Renal cortex interstitium (tissue), 15 donors: ENCODE measurements at places on chromosomes 2 and 18.

GRCh38 chr2:78992807-78993517 lies 32.5 kb upstream of the REG3G start:
- no peak for DNase-seq

DNA sequence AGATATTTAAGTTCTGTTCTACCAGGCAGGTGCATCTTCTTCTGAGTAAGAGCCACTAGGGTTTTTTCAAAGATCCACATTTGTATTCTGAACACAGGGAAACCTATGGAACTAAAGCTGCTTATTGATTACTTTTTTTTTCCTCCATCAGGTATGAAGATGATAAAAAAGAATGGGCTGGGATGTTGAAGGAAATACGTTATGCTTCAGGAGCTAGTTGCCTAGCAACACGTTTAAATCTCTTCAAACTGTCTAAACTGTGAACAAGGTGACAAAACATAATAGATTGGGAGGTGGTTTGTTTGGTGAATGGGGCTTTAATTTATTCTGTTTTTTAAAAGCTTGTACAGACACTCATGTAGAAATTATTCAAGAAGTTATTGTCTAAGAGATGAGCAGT lies 15.9 kb downstream of the KLHL41 start:
- DNase-seq = no peak

GRCh38 chr18:23189768-23190661 lies 54.7 kb downstream of the CABLES1 start:
- no peak for DNase-seq

GRCh38 chr2:85887566-85888019 lies 1.2 kb downstream of the ST3GAL5 start:
- no peak for DNase-seq

- no peak for DNase-seq
These were observed 189.5 kb downstream of the MTCL1 start for GRCh38 chr18:8894823-8895222.

GRCh38 chr2:121287146-121287798 lies 2.3 kb upstream of the TFCP2L1 start:
- no peak for DNase-seq

DNA sequence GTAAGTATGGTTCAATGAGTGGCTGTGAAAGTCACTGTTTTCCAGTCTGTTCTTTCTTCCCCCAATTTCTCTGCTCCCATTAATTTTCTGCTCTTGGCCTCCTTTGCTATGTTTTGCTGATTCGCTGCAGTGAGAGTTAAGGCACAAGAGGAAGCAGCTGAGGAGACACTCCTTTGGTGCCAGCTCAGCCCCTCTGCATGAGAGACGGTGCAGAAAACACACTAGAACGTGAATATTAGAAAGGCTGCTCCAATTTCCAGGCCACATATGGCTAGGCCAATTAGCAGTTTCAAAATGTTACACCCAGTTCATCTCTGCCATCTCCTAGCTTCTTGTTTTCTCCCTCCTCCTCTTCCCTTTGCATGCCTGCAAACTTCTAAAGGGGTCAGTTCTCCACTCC lies 38.9 kb downstream of the AKAIN1 start:
- DNase-seq = no peak

DNA sequence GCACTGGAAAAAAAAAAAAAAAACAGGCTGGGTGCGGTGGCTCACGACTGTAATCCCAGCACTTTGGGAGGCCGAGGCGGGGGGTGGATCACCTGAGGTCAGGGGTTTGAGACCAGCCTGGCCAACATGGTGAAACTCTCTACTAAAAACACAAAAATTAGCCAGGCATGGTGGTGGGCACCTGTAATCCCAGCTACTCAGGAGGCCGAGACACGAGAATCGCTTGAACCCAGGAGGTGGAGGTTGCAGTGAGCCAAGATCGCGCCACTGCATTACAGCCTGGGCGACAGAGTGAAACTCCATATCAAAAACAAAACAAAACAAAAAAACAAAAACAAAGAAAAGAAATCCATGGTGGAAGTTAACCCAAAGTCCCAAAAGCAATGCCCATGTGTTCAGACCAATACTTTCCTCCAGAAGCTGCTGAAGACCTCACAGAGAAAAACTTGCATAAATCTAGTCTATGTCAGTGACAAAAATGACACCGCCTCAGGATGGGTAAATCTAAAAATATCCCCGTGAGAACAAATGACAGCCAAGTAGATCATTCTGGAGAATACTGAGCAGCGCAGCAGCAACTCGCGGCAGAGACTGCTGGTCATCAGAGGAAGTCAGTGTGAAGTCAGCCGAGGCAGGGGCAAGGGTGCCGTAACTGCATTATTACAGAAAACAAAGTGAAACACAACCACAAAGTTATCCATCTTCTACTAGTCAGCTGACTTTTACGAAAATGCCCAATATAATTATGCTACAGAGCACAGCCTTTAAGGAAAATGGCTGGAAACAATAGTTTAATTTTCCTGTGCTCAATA lies 41.0 kb downstream of the LPIN2 start:
- DNase-seq = no peak

GRCh38 chr2:46770622-46771021 lies 145.0 kb downstream of the MCFD2 start:
- no peak for DNase-seq

DNA sequence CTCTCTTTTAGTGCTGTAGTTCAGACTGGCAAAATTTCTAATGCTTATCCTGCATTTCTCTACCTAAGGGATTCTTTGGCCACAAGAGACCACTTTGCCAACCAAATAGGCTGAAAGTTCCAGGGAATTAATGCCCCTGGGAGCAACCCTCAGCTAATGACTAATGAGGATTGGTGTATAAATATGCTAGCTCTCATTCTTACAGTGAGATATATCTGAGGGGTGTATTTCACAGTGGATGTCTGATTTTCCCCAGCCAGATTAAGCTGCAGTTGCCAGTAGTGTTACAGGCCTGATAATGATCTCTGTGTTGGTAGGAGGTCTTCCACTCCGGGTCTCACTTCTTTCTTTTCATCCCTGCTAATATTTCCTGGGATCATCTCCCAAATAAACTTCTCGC lies 90.4 kb downstream of the GULP1 start:
- no peak for DNase-seq

DNA sequence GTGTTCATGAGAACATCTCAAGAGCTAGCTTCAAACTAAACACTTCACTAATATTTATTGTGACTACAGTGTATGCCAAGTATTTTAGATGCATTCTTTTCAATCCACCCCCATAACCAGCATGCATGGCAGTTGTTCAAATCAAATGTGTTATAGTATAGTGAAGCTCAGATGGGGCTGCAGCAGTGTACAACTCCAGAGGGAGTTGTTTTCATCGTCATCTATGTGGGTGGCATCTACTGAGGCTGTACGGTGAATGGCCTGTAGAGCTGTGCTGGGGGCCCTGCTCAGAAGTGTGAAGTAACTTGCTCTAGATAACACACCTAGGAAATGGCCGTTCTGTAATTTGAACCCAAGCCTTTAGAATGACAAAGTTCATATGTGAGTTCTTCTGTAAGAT lies 71.8 kb upstream of the LRATD1 start:
- no peak for DNase-seq

DNA sequence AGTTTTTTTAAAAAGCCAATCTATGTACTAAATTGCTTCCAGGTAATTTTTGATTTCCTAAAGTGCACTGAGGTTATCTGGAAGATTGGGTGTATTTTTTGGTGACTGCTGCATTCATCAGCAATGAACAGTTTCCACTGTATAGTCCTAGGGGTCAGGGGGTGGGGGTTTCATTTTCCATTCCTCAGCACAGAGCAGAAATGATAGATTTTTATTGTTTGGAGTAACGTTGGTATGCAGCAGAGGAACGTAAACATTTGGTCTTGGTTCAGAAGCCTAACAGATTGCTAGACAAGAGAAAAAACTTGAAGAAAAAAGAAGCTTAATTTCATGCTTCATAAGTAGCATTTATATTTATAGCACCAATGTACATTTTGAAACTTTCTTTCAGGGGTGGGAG lies 54.9 kb downstream of the ZCCHC2 start:
- no peak for DNase-seq

DNA sequence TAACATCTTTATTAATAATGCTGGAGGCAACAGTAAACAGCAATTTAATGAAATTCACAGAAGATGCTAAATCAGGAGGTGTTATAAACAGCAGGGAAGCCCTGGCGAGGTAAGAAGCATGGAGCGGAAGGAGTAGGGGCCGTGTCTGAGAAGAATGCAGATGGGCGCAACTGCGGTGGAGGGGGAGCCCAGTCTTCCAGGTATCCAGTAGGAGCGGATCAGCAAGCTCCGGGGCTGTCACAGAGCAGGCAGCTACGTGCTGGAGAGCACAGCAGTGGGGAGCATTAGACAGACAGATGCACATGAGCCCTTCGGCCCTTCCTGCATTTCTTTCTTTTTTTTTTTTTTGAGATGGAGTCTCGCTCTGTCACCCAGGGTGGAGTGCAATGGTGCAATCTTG lies 82.3 kb downstream of the SH3RF3 start:
- no peak for DNase-seq

DNA sequence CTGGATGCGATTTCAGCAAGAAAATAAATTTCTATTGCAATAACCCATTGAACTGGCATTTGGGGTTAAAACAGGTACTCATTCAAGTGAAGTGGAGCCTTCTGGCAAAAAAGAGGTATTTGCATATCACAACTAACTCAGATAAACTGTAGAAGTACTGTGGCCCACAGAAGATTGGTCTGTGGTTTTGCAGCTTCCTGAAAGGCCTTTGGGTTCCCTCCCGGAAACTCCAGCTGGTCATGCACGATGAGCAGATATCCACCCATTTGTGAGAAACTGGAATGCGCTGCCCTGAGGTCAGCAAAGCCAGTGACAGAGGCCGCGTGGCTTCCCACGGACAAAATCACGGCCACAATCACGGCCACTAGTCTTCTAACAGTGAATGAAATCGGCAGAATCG lies 106.3 kb downstream of the EPHA4 start:
- no peak for DNase-seq

- DNase-seq = no peak
These were observed 91.7 kb upstream of the TGIF1 start for GRCh38 chr18:3358310-3358709.

DNA sequence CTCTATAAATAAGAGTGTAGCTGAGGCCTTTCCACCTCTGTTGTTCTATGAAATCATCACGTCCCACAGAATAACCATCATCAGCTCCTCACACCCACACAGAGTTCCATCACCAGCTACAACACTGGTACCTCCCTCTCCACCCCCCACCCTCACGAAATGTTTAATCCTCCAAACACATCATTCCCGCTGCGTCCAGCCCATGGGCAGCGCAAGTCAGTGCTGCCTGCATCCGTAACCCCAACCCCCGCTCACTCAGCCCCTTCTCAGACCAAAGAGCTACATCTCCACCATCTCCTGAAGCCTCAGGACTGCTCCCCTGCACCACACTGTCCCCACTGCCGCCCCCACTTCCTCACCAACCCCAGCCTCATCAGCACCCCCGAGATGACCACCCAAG lies 19.4 kb downstream of the DNMT3A start:
- DNase-seq = no peak

- DNase-seq = no peak
These were observed 232.9 kb downstream of the GULP1 start for GRCh38 chr2:188524519-188525113.

DNA sequence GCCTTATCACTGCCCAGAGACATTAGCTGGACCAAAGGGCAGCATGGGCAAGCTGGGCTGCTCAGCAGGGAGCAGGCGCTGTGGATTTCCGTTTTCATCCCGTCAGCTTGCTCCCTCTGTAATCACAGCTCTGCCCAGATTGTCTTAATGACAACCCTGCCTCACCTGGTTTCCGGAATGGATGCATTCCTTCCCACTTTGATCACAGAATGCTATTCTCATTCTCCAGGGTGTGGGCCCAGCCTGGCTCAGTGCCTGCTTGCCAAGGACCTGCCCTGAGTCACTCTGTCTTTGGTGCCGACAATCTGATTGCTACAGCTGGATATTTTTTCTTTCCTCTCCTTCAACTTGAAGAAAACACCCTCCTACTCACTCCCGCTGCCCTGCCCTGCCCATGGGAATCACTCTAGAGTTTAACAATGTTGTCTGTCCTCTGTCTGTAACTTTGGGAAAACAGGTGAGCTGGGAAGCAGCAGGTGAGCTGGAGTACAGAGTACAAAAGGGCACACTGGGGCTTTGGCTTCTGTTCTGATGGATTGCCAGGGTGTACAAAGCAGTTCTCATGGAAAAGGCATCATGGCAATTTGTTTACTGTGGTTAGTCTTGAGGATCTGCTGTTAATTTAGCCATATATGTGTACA lies 27.2 kb upstream of the FAM136A start:
- DNase-seq = no peak

GRCh38 chr2:207619764-207620203 lies 5.4 kb downstream of the METTL21A start:
- no peak for DNase-seq

DNA sequence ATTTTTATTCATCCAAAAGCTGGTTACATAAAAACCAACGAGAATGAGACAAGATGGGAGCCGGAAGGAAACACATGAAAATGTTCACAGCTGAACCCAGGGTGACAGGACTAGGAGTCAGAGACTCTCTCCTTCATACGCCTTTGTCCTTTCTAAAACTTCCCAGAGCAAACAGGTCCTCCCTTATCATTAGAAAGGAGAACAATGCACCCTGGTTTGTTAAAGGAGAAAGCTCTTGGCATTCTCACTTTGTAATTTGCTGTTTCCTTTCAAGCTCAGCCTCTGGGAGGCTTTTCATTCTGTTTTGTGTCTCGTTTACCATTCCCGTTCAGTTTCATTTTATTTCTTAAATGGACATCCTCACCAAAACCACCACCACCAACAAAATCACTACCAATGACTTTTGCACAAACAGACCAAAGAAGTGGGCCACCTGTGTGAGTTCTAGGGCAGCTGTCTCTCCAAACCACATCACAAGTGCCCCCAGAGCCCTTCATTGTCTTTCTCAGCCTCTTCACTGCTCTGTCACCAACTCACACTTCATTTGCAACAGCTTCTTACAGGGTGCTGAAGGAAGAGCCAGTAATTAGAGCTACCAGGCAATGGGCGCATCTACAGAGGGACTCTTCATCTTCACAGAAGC lies 105.3 kb downstream of the HDAC4 start:
- DNase-seq = no peak

GRCh38 chr18:47560723-47561715 lies 309.6 kb upstream of the SKOR2 start:
- DNase-seq = no peak

DNA sequence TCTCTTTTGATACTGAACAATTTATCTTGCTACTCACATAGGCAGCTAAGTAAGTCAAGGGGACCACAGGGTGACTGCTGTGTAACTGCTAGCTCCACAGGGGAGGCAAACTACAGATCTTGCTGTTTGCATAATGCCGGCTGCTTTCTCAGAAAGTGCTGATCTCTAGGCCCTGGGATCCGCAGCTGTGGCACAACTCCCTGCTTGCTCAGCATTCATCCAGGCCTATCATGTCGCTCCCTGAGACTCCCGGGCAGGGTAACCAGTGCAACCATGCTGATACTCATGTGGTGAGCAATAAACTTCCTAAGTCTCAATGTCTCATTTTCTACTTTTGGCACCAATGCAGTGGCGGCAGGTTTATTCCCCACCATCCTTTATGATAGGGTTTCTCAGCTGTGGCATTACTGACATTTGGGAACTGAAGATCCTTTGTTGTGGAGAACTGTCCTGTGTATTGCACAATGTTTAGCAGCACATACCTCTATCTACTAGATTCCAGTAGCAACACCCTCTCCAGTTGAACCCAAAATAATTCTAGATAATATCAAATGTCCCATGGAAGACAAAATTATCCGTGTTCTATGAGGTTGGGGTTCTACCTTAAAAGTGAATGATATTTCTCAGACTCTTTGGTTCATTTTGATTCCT lies 1101.3 kb downstream of the LRP1B start:
- no peak for DNase-seq

GRCh38 chr18:35875566-35875965 lies 96.9 kb upstream of the RMP24 start:
- DNase-seq = no peak

GRCh38 chr2:206727287-206727686 lies 9.1 kb upstream of the DYTN start:
- no peak for DNase-seq
